Stimulated activated CD8-positive, alpha-beta memory T cell treated with anti-CD3 and anti-CD28 coated beads, Interleukin-7, amount 100 ng/mL, for 1 hour (primary cell): ENCODE measurements at places on chromosomes 13 and 19.
A peak's percentile ranks its signal among the peaks of the same experiment; 100 is the strongest.

DNA sequence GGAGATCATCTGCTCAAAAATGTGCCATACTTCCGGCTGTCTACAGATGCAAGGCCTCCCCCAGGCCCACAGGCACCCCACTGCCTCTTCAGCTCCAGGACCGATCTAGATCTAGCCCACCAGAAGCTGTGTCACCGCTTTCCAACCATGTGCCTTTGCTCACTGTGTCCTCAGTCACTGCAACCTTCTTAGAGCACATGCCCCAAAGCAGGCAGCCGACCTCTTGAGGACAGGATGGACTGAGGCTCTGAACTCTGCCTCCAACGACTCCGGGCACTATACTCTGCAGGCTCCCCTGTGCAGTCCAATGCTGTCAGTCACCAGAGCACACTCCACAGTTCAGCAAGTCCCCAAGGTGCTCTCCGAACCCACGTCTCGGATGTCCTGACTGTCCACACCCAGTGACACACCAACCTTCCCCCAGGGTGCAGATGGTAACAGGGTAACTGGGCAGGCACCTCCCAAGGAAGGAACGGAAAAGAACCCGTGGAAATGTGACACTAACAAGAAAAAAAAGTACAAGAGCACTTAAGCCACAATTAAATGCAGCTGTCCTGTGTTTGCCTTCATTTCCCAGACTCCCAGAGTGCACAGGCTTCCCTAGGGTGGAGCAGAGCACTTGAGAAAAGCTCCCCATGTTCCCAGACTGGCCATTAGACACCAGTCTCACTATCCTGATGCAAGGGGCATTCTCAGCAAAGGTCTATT is 4.8 kb downstream of the STK24 start:
- DNase-seq, result no peak

DNA sequence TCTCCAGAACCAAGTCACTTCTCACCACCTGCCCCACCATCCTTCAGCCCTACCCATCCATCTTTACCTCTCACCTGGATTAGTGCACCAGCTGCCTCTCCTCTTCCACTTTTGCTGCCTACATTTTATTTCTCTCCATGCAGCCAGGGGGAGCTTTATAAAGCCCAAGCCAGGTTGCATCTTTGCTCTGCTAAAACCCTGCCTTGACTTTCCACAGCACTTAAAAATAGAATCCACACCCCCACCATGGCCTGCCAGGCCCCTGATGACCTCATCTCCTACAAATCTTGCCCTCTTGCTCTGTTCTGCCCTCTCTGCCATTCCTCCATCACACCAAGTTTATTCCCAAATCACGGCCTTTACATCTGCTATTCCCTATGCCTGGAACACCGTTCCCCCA is 1.8 kb downstream of the HOOK2 start:
- DNase-seq, result no peak

GRCh38 chr13:53807251-53807834 is 778.7 kb downstream of the OLFM4 start:
- no peak for DNase-seq

GRCh38 chr13:109758937-109759480 is 27.4 kb downstream of the IRS2 start:
- no peak for DNase-seq

DNA sequence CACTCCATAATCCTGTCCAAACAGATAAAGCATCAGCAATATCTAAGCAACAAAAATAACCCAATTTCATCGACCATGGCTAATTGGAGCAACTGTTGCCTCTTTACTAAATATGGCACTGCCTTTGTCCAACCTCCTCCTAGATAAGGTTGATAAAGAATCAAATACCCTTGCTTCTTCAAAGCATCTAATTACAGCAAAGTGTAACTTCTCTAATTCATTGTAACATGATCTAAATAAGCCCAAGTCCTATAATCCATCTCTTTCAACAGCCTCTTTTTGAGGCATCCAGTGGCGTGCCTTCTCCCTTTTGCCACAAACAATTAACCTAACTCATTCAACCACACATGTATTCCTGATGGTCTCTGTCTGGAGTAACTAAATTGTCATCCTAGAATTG is 81.7 kb upstream of the KLHL1 start:
- no peak for DNase-seq

- no peak for DNase-seq
Observed at GRCh38 chr19:29724102-29724641, 9.1 kb upstream of the C19orf12 start.

DNA sequence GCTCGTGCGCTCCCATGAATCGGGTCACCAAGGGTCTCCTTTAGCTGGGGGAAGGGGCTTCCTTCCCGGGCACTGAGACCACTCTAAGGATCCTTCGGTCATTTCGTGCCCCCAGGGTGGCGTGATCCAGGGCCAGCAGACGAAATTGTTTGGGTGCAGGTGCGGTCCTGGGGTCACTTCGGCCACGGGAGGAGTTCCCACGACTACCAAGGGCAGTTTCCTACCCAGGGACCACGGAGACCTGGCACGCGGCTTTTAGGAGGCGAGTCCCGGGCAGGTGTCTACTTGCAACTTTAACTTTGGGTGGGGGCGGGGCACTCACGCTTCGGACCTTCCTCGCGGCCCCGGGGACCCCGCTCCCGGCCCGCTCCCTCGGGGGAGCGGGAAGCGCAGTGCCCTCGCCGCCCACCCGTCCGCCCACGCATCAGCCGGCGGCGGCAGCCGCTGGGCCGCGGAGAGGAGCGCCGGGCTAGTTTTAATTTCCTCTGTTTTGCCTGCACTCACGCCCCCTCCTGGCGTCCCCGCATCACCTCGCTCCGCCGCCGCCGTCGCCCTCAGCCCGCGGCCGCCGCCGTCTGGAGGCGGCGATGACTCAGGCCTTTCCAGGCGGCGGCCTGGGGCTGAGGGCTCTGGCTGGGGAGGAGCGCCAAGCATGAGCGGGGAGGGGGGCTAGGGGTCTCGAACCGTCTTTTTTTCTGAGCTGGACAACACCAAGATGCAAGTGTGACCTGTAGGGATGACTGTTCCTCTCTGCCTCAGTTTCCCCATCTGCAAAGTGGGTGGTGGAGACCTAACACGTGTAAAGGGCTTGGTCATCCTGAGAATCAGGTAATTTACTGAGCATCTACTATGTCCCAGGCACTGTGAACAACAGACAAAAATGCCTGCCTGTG is 21.8 kb downstream of the OLFM2 start:
- DNase-seq, result peak; percentile 68

- no peak for DNase-seq
Observed at GRCh38 chr19:17721111-17721628, 1.9 kb downstream of the MAP1S start.

- no peak for DNase-seq
Observed at GRCh38 chr19:46788968-46789338, 559 bp upstream of the SLC1A5 start.

- DNase-seq, result no peak
Observed at GRCh38 chr19:28554321-28555091, 658.4 kb downstream of the UQCRFS1 start.

- no peak for DNase-seq
Observed at GRCh38 chr19:330503-330902, 14.1 kb downstream of the MIER2 start.

- DNase-seq, result no peak
Observed at GRCh38 chr19:19379527-19379926, 25.9 kb upstream of the GATAD2A start.
